ENCODE measurements at places on chromosomes 2 and 18.

DNA sequence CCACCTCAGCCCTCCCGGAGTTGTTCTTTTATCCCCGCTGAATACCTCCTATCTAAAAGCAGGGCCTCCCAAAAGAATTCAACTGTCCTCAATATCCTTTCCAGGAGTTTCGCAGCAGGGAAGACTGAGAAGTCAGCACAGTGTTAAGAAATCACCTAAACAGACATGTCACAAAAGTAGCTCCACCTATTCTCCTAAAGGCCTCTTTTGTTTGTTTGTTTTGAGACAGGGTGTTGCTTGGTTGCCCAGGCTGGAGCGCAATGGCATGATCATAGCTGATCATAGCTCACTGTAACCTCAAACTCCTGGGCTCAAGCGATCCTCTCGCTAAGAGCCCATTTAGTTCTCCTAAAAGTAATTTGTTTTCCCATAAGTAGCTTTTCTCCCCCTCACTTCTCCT is 53.8 kb downstream of the TEX44 start:
- no peak for DNase-seq
- H3K27me3 ChIP-seq, result peaks cover 2% of the 10 kb centered on the region
- no peak overlapping the region for H3K4me3 ChIP-seq
- H3K4me1 ChIP-seq, result peaks cover 15% of the 10 kb centered on the region
- H3K27ac ChIP-seq, result no peak overlapping the region
- no peaks in the 10 kb centered on the region for H3K36me3 ChIP-seq

- no peaks in the 10 kb centered on the region for H3K27me3 ChIP-seq
- H3K27ac ChIP-seq, result no peak overlapping the region
- DNase-seq, result no peak
Measured at GRCh38 chr2:202278944-202279343, 13.4 kb downstream of the NOP58 start.

- H3K4me1 ChIP-seq, result peaks cover 87% of the 10 kb centered on the region
- no peaks in the 10 kb centered on the region for H3K27me3 ChIP-seq
- H3K4me3 ChIP-seq, result no peak overlapping the region
- H3K36me3 ChIP-seq, result peaks cover 49% of the 10 kb centered on the region
- DNase-seq, result no peak
- peak overlapping the region; percentile 67 for H3K27ac ChIP-seq
Measured at GRCh38 chr2:197261808-197262226, 48.8 kb downstream of the ANKRD44 start.

DNA sequence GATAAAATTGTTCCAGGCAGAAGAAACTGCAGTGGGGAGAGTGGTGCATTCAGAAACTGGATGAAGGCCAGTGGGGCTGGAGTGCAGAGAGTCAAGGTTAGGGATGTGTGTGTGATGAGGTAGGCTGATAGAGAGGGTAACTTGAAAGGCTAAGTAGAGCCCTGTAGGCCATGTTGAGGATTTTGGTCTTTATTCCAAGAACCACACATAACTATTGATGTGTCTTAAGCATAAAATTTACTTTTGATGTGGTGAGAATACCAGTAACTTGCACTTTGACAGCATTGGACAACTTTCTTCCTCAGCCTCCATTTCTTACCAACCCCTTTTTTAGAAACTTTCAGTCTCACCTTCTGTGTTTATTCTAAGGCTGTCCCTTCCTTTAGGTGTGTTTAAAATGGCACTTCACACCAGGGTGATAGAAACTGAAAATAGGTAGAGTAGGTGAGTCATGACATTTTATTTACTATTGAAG is 22.6 kb downstream of the MTX2 start:
- H3K4me1 ChIP-seq, result peaks cover 26% of the 10 kb centered on the region
- peaks cover 5% of the 10 kb centered on the region for H3K36me3 ChIP-seq
- H3K27ac ChIP-seq, result no peak overlapping the region
- H3K27me3 ChIP-seq, result no peaks in the 10 kb centered on the region
- no peak overlapping the region for H3K4me3 ChIP-seq

- no peak overlapping the region for H3K4me3 ChIP-seq
- DNase-seq, result no peak
- no peaks in the 10 kb centered on the region for H3K27me3 ChIP-seq
- no peaks in the 10 kb centered on the region for H3K4me1 ChIP-seq
- H3K27ac ChIP-seq, result no peak overlapping the region
Measured at GRCh38 chr18:10417664-10418063, 36.8 kb upstream of the APCDD1 start.

- peaks cover 30% of the 10 kb centered on the region for H3K36me3 ChIP-seq
- no peak overlapping the region for H3K4me3 ChIP-seq
- H3K4me1 ChIP-seq, result peaks cover 38% of the 10 kb centered on the region
- no peak for DNase-seq
- H3K27ac ChIP-seq, result no peak overlapping the region
- H3K27me3 ChIP-seq, result peaks cover 15% of the 10 kb centered on the region
Measured at GRCh38 chr2:181894381-181894780, 2.9 kb downstream of the ITPRID2 start.

- H3K4me3 ChIP-seq, result no peak overlapping the region
- H3K27me3 ChIP-seq, result no peaks in the 10 kb centered on the region
- no peaks in the 10 kb centered on the region for H3K4me1 ChIP-seq
- no peak for DNase-seq
Measured at GRCh38 chr18:66838340-66838987, 234.6 kb upstream of the CDH19 start.

DNA sequence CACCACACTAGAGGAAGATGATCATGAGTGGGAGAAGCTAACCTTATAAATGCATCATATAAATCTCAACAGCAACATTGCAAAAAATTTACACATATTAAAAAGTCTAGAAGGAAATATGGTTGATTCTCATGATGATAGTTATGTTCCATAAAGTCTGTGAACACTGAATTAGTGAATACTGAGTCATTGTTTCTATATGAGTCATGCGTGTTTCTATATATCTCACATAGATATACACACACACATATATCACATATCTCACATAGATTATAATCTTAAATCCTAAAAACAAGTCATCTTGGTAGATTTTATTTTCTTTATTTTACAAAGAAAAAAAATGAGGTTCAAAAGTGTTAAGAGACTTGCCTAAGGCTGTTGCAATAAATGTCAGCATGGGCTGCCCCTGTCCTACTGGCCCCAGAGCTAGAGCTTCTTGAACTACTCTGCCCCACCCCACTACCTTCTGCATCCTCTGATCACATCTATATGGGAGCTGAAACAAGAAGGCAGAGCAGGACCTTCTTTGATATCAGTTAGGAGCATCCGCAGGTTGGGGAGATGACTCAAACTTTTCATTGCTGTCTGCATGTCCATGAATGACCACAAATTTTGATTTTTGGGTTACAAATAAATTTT is 81.8 kb upstream of the ADAM23 start:
- no peak overlapping the region for H3K27ac ChIP-seq
- H3K4me3 ChIP-seq, result no peak overlapping the region
- peaks cover 5% of the 10 kb centered on the region for H3K27me3 ChIP-seq
- peaks cover 15% of the 10 kb centered on the region for H3K4me1 ChIP-seq
- peak; percentile 21 for DNase-seq
- peaks cover 2% of the 10 kb centered on the region for H3K36me3 ChIP-seq

- no peak overlapping the region for H3K4me3 ChIP-seq
- no peaks in the 10 kb centered on the region for H3K27me3 ChIP-seq
- no peaks in the 10 kb centered on the region for H3K4me1 ChIP-seq
- no peaks in the 10 kb centered on the region for H3K36me3 ChIP-seq
Measured at GRCh38 chr2:6657855-6658254, 207.9 kb downstream of the CMPK2 start.

DNA sequence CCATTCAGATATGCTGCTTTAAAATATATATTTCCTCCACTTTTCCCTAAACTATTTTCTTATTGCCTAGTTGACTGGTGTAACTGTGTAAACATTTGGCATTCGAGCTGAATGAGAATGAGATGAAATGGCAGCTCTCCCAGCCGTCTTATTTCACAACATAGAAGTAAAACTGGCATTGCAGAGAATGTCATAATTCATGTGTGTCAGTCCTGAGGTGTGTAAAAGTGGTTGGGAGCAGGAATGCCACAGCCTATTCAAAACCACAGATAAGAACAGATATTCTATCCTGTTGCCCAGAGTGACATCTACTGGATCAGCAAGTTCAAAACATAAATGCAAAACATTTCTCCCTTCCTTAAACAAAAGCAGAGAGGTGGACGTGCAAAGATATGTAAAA is 565.5 kb upstream of the CHAC2 start:
- H3K4me1 ChIP-seq, result no peaks in the 10 kb centered on the region
- DNase-seq, result no peak
- H3K27ac ChIP-seq, result no peak overlapping the region
- H3K27me3 ChIP-seq, result no peaks in the 10 kb centered on the region
- H3K4me3 ChIP-seq, result no peak overlapping the region

DNA sequence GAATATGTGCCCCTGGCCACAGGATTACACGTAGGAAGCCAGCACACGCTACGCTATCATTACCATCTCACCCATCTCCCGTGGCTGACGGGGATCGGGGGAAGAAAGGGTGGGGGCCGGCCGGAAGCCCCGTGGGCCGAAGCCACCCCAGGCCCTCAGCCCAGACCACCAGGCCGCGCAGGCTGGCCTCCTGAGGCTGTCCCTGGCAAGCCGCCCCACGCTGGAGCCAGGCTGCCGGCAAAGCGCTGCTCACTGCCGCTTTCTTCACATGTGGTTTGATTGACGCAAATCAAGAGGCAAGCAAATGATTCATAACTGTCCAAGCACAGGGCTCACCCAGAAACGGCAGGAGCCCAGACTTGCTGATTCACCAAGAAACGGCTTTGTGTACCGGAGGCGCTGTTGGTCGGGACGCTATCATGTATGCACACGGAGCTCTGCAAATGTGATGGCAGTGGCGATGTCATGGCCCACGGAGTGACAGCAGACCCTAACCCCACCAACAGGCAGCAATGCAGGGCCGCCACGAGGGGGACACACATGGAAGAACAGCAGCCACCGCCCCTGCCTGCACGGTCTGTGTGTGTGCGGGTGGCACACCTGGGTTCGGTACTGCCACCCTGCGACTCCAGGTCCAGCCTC is 125.7 kb downstream of the HDAC4 start:
- H3K27me3 ChIP-seq, result peaks cover 14% of the 10 kb centered on the region
- peak overlapping the region; percentile 63 for H3K4me3 ChIP-seq
- H3K36me3 ChIP-seq, result peaks cover 18% of the 10 kb centered on the region
- peak; percentile 90 for DNase-seq

- no peaks in the 10 kb centered on the region for H3K36me3 ChIP-seq
- H3K27ac ChIP-seq, result no peak overlapping the region
Measured at GRCh38 chr18:34880403-34880802, 160.8 kb upstream of the MAPRE2 start.

- no peak overlapping the region for H3K4me3 ChIP-seq
- H3K36me3 ChIP-seq, result no peaks in the 10 kb centered on the region
- H3K27me3 ChIP-seq, result no peaks in the 10 kb centered on the region
- H3K4me1 ChIP-seq, result no peaks in the 10 kb centered on the region
- no peak overlapping the region for H3K27ac ChIP-seq
Measured at GRCh38 chr18:61637319-61637718, 255.5 kb downstream of the RNF152 start.

DNA sequence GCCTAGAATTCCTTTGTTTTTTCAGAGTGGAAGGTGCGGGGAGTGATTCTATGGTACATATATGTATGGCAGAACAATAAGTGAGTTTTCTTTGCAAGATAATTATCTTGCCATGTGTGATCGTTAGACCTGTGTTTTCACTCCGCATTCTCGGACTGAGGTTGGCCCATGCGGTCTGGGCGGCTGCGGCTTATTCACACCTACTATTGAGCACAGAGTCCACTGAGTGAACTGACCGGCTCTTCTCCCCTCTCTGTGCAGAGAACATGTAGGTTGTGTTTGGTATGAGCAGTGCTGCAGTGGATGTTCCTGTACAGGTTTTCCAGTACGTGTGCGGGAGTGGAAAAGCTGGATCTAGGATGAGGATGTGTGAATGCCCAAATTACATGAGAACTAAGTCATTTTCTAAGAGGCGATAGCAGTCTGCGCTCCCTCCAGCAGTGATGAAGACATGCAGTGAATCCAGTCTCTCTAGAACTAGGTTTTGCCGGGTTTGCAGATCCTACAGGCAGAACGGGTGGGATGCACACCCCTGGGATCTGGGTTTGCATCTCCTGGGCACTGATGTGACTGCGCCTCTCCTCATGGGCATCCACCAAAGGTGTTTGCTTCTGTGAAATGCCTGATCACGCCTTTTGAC is 27.1 kb downstream of the MTERF4 start:
- no peaks in the 10 kb centered on the region for H3K36me3 ChIP-seq
- peak; percentile 5 for DNase-seq
- no peaks in the 10 kb centered on the region for H3K4me1 ChIP-seq
- no peak overlapping the region for H3K27ac ChIP-seq
- no peaks in the 10 kb centered on the region for H3K27me3 ChIP-seq
- no peak overlapping the region for H3K4me3 ChIP-seq

DNA sequence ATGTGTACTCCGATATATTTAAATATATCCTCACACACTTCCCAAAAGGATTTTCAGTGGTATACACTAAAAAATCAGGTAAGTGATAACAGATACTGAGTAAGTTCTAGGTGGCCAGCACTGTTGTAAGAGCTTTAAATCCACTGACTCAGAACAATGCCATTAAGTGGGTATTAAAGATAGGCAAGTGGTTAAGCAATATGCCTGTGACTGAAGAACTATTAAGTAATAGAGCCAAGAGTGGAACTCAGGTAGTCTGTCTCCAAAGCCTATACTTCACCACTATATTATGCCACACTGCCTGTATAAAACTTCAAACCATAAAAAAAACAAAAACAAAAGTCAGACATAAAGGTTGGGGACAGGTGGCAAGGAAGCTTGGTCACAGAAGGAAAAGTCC is 37.2 kb downstream of the THUMPD2 start:
- H3K36me3 ChIP-seq, result peaks cover 60% of the 10 kb centered on the region
- peaks cover 2% of the 10 kb centered on the region for H3K4me1 ChIP-seq
- no peak for DNase-seq
- H3K4me3 ChIP-seq, result no peak overlapping the region
- no peaks in the 10 kb centered on the region for H3K27me3 ChIP-seq

DNA sequence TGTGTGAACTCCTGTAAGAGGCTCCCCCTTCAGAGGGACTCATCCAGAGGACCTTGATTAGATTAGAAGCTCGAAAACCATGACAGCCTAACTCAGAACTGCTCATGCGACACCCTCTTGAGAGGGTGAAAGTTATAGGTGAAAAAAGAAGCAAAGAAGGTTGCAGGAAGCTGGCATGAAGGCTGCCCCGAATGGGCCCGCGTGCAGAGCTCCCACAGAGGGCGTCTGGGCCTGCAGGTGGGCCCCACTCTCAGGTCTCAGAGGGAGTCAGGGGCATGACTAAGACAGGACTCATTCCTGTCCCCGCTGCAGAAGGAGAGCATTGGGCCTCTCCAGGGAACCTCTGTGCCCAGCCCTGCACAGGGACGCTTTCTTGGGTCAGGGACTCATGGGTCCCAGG is 235.4 kb downstream of the EIPR1 start:
- no peak overlapping the region for H3K27ac ChIP-seq
- H3K36me3 ChIP-seq, result no peaks in the 10 kb centered on the region
- no peak overlapping the region for H3K4me3 ChIP-seq

GRCh38 chr18:44695503-44695902 is 14.8 kb downstream of the SETBP1 start:
- DNase-seq, result no peak
- peaks cover 39% of the 10 kb centered on the region for H3K27me3 ChIP-seq

GRCh38 chr2:100009743-100010142 is 132.6 kb downstream of the AFF3 start:
- H3K4me3 ChIP-seq, result no peak overlapping the region
- no peaks in the 10 kb centered on the region for H3K4me1 ChIP-seq
- peaks cover 6% of the 10 kb centered on the region for H3K27me3 ChIP-seq

- no peaks in the 10 kb centered on the region for H3K27me3 ChIP-seq
- H3K27ac ChIP-seq, result no peak overlapping the region
- H3K4me3 ChIP-seq, result no peak overlapping the region
- no peaks in the 10 kb centered on the region for H3K36me3 ChIP-seq
Measured at GRCh38 chr2:185771396-185771795, 32.8 kb downstream of the FSIP2 start.
